ENCODE measurements at places on chromosomes 3 and 15. TPM values are rescaled to one million over a fixed set of nuclear protein-coding genes. Genes with fewer than 3 reads are reported as not detected.

Gene SCAANT1
- total RNA-seq: not detected

Gene CMTM7
- total RNA-seq: 1.2 TPM

Gene RASGRP1
- 21.2 TPM for total RNA-seq

Gene ACTL6A
- 36.4 TPM for total RNA-seq

Gene GOLGA8F
- total RNA-seq: not detected

Gene LRRC2
- 0.28 TPM for total RNA-seq

Gene SLC24A5
- not detected for total RNA-seq

Gene MORC1
- not detected for total RNA-seq

Gene MYZAP
- total RNA-seq: 19.8 TPM

GRCh38 chr3:48690846-48691458, 5.2 kb upstream of the NCKIPSD start:
- no peak for ATAC-seq

DNA sequence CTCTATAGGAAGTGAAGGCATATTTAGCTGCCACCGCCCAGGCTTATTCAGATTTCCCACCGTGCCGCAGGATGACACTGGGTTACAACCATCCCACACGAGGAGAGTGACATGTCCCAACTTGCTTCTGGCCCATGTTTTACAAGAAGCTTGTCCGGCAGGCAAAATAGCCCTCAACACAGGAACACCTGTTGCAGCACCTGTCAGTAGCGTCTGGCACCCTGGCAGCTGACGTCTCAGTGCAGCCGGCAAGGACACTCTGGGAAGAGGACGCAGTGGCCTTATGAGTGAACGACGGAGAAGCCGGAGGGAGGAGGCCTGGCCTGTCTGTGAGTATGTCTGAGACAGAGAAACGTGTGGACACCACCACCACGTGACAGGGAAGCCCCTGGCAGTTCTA, 32.1 kb downstream of the FAM174B start:
- ATAC-seq: no peak

DNA sequence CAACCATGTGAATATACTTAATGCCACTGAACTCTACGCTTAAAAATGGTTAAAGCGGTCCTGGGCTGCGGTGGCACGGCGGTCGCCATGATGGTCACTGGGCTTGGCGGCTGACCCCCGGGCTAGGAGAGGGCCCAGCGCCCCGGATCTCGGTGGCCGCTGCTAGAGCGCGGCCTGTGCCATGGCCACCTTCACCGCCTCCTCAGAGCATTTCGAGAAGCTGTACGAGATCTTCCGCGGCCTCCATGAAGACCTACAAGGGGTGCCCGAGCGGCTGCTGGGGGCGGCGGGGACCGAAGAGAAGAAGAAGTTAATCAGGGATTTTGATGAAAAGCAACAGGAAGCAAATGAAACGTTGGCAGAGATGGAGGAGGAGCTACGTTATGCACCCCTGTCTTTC, 35.6 kb upstream of the TBC1D23 start:
- no peak for ATAC-seq

DNA sequence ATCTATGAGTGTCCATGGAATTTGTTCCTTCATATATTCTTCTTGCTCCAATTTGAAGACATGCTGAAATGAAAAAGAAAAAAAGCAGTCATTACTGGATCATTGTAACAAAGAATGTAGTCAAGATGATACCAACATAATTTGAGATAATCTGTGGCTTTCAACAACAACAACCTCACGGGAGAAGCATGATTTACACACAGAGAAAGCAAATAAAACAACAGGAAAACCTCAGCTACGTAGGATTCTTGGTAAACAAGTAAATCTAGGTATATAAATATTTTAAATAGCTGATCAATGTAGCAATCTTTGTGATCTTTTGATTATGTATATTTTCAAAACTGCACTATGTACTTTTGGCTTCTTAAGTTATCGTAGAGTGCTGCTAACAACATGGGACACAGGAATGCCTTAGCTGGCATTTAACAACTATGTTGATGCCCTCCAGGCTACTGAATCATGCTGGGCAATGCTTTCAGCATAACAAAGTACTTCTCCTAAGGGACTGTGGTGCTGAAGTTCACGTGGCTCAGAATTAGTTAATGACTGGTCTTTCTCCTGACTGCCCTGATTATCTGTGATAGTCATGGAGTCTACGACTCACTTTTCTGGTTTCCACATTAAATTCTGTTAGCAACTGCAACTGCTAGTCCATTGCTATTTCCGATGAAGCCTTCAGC, 96.5 kb upstream of the MYO5C start:
- ATAC-seq: peak; percentile 44

DNA sequence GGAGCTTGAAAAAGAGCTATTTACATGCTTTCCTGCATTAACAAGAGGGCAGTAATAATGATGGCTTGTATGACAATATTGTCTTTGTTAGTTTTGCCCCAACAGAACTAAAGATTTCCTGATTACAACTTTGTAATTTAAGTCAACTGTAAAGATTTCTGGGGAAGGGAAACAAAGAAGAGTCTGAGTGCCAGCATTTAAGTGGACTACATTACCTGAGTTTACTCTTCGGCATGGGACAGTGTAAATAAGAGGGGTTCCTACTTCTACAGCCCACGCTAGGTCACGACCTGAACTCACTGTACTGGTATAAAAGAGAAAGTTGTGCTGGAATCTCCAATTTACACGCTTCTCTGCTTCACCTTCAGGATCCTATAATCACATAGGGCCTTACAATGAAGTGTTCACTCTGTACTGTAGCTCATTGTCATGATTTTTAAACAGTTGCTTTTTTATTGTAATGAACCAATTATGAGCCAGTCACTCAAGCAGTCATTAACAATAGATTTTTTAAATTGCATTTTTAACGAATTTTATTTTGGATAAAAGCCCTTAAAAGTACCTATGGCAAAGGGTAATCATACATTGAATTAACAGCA, 39.6 kb downstream of the DPH6 start:
- no peak for ATAC-seq

DNA sequence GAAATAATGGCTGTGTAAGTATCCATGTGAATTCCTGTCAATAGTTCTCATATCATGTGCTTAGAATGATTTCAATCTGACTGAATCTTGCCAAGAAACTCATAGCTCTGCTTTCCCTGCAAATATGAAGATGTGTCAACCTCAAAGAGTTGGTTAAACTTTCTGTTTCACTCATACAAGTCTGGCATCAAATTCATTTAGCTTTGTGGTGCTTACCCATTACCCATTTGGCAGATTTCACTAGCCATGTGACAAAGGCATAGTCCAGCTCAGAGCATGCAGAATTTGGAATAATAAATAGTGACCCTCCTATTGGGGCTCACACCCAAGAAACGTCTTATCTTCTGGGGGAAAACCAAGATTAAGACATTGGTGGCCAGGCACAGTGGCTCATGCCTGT, 256.6 kb upstream of the TPRG1 start:
- no peak for ATAC-seq

DNA sequence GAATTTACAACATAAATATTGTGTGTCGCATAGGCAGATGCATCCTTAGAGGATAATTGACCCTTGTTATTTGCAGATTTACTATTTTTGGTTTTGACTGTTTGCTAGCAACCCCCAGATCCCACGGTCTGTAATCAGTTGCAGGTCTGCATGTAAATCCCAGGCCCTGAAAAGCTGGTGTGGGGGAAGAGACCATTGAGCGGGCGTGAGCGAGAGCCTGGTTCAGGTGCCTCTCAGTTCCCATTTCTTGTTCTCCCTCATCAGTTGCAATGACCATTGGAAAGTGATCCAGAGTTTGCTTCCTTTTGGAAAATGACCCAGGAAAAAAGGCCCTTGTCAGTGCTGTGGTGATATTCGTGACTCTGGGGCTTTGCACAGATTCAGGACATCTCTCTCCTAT, 238.9 kb downstream of the UACA start:
- no peak for ATAC-seq

DNA sequence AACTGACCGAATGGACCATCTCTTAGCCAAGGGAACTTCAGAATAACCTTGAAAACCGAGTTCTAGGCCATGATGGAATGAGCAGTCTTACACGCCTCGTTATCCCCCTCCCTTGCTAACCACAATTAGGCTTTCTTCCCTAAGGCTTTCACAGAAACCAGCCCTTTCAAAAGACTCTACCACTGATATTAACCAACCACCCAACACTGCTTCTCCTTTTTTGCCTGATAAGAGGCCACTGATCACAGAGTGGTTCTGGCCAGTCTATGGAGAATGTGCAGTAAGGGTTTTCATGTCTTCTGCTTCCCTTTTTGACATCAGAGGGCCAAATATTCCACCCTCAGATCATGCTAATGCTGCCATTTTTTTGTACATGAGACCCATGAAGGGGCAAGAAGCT, 59.3 kb downstream of the MCF2L2 start:
- ATAC-seq: no peak

DNA sequence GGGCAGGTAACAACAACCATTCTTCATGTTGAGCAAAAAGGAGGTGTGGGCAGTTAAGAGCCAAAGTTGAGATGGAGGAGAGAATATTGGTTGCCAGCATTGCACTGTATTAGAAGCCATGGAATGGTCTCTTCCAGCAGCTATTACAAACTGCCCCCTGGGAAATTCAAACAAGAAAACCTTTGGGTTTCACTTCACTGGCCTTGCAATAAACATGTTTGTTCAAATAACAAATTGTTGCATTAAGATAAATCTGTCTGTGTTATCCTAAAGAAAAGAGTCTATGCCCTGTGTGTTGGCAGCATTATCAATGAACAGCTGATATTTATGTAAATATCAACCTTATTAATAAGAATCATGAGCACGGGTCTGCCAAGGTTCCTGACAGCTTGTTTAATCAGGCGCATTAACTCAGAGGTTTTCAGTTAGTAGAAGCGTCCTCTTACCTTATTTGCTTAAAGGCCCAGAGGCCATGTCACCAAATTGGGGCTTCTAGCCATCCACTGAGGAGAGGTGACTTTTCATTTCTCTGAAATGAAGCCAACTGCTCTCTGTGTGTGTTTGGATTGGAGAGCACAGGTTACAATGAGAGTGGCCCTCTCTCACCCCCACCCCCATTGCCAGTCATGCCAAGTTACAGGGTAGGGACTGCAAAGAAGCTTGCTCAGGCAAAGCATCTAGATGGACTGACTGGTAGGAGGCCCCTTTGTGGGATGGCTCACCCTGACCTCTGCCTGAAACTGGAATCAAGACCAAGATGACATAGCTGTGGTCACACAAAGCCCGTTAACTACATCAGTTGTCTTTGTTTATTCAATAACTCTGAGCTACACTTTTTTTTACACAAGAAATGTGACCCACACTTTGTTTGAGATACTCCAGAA, 10.5 kb downstream of the FILIP1L start:
- no peak for ATAC-seq

DNA sequence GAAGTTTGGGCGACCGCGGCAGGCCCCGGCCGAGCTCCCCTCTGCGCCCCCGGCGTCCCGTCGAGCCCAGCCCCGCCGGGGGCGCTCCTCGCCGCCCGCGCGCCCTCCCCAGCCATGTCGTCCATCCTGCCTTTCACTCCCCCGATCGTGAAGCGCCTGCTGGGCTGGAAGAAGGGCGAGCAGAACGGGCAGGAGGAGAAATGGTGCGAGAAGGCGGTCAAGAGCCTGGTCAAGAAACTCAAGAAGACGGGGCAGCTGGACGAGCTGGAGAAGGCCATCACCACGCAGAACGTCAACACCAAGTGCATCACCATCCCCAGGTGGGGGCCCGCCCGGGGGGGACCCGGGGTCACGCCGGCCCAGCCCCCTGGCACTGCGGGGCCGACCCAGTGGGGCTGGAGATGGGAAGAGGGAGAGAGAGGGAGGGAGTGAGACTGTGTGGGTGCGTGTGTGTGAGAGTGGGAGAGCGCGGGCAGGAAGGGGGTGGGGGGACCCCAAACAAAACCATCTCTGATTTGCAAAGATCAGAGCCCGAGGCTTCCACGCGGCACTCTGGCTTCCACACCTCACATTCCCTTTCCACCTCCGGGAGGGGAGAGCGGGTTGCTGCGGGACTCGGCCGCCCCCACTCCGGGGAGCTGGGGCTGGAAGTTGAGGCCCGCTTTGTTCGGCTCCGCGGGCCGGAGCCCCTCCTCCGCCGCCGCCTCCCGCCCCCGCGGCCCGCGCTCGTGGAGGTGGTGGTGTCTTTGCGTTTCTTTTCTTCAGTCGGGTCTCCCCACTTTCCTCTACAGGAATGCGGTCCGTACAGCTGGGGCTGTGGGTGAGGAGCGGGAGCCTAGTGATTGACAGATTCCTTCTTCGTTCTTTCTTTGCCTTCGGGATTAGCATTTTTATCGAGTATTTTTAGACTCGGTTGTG, 898 bp downstream of the SMAD3 start:
- ATAC-seq: peak; percentile 13

DNA sequence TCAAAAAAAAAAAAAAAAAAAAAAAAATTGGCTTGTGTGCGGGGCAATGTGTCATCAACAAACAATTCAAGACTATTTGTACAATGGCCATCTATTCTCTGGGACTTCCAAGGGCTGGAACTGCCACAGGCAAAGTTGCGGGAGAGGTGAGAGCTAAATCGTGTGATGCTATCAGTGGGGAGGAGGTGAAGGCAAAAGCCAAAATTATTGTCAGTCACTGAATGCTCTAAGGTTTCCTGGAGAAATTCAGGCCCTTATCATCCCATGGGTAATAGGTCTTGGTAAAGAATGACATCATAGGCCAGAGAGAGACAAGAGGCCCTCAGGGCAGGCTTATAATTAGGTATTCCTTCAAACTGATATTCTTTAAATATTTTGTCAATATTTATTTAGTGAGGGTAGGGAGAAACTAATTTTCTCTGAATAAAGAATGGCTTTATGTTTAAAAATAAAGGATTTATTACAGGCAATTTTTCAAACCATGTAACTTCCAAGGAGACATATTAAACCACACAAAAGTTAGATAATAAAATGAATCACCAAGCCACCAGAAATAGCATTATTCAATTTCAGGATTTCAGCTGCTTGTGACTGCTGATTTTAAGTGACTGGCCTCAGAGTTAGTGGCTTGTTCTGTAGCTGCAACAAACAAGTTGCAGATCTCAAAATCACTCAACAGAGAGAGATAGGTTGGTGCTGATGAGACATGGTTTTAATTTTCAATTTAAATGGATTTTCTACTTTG, 226.3 kb upstream of the MRPL3 start:
- ATAC-seq: no peak

GRCh38 chr15:84598993-84599392, 1.8 kb upstream of the ZSCAN2 start:
- no peak for ATAC-seq

DNA sequence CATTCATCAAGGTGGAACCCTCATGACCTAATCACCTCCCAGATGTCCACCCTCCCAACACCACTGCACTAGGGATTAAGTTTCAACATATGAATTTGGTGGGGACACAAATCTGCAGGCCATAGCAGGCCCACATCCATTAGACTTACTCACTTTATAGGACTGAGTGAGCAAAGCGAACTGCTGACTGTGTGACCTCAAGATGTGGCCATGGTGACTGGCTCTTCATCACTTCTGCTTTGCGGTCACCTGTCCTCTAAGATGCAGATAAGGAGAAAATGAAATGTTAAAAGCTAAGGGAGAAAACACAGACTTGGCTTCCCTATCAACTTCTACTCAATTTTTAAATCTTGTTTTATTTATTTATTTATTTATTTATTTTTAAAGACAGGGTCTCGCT, 14.5 kb upstream of the DCP1A start:
- no peak for ATAC-seq

- no peak for ATAC-seq
These were observed 36.2 kb downstream of the SLC30A4 start for GRCh38 chr15:45486317-45486716.

- ATAC-seq: no peak
These were observed 302.2 kb upstream of the CTDSPL start for GRCh38 chr3:37559461-37559860.

Measured in esophagus mucosa (tissue), 1 donor.